ENCODE measurements at places on chromosomes 13 and 19.

DNA sequence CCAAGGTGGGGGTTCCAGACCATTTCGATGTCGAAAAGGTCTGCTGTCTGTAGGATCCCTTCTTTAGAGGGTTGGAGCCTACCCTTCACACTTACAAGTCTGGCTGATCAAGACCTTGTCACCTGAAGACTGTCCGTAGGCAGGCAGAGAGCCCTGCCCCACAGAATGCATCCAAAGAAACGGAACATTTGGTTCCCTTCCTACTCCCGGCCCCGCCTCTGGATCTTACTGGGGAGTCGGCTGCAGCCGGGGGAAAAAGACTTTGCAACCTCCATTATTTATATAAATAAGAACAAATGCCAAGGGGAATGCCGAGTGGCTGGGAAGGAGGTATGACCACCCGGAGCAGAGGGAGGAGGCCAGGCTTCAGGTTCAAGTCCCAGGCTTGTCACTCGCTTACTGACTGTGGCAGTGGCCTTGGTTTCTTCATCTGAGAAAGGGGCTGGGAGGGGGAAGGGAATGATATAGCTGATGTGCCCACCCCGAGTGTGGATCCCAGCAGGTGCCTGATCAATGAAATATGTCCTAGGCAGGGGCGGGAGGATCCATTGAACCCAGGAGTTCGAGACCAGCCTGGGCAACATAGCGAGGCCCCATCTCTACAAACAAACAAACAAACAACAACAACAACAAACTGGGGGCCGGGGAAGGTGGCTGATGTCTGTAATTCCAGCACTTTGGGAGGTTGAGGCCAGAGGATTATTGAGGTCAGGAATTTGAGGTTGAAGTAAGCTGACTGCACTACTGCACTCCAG lies 48.7 kb downstream of the RFX2 start:
- DNase-seq: peak; percentile 38

GRCh38 chr13:53015971-53016370 lies 12.6 kb upstream of the OLFM4 start:
- DNase-seq: no peak

- DNase-seq: no peak
Observed at GRCh38 chr13:111249637-111250360, 70.6 kb upstream of the TEX29 start.

DNA sequence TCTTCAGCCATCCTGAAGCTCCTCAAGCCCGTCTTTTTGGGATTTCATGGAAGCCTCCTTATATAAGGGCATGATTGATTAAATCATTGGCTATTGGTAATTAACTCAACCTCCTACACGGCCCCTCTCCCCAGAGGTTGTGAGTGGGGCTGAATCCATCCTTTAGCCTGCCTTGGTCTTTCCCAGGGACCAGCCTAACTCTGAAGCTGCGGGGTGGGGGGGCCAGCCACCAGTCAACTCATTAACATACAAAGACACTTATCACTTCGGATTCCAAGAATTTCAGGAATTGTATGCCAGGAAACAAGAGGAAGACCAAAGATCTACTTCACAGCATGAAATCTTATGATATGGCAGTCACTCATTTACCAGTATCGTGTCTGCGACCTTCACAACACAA lies 9.9 kb downstream of the COL4A1 start:
- DNase-seq: no peak

- no peak for DNase-seq
Observed at GRCh38 chr19:33465834-33466233, 55.8 kb downstream of the PEPD start.

GRCh38 chr13:43023289-43023963 lies at the start of gene DNAJC15:
DNAJC15 (plus strand) TSS chr13:43023586; CDS start chr13:43023627, 41 bp downstream.
- peak; percentile 83 for DNase-seq

GRCh38 chr13:74306496-74306895 lies 172.3 kb upstream of the KLF12 start:
- DNase-seq: no peak

DNA sequence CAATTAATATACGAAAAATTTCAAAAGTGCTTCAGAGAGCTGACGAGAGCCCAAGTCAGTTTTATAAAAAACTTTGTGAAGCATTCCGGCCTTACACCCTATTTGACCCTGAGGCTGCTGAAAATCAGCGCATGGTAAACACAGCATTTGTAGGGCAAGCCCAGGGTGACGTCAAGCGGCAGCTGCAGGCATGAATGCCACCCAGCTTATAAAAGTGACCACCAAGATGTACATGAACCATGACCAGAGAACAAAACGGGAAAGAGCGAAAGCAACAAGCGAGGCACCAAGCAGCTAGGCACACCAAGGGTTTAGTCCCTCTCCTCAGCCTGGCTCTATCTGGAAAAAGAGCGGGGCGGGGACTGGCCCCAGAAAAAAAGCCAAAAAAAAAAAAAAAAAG lies 6.0 kb downstream of the SIGLEC11 start:
- no peak for DNase-seq

DNA sequence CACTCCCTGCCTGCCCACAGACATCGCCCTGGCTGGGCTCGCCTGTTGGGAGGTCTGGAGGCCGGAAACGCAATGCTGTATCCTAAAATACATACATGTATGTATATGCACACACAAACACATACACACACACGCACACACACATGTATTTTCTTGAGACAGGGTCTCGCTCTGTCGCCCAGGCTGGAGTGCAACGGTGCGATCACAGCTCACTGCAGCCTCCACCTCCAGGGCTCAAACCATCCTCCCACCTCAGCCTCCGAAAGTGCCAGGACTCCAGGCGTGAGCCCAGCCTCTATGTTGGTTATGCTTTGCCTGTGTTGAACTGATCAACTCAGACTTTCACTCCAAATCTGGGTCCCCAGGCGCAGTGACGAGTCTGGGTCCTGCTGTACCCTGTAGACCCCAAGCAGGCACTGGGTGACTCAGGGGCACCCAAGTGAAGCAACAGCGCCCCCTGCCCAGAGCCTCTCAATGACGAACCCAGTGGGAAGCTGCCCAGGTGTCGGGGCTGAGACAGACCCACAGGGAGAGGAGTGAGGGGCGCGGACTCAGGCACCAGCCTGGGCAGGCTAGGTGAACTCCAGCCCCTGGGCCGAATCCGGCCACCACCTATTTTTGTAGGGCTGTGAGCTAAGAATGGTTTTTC lies 27.4 kb upstream of the CACTIN start:
- DNase-seq: no peak

GRCh38 chr19:49004133-49004532 lies 10.4 kb downstream of the RUVBL2 start:
- DNase-seq: no peak

GRCh38 chr13:102972191-102972590 lies 94.0 kb downstream of the SLC10A2 start:
- no peak for DNase-seq

DNA sequence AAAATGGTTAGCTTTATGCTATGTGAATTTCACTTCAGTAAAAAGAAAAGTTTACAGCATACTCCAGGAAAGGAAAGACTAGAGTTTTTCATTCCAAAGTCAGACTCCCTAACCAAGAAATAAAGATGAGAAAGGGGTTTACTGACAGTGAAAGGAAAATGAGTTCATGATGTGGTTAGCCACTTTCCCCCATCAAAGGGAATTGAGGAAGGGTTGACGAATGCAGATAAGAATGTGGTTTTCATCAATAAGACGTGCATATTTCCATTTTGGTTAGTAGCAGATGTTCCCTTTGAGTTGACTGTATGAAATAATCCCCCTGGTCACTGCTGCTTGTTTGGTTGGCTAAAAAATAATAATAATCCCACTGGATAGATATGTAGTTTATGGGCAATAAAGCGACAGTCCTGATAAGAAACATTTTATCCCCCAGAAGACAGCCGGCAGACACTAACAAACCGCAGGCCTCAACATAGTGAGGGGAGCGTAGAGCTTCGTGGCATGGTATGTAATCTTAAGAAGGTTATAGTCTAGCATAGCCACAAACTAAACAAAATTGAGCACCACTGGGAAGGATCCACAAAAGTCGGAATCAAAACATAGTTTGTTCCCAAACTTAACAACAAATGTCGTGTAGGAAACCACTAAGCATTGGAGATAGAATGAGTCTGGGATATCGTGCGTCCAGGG lies 114.8 kb downstream of the COL4A2 start:
- DNase-seq: no peak

DNA sequence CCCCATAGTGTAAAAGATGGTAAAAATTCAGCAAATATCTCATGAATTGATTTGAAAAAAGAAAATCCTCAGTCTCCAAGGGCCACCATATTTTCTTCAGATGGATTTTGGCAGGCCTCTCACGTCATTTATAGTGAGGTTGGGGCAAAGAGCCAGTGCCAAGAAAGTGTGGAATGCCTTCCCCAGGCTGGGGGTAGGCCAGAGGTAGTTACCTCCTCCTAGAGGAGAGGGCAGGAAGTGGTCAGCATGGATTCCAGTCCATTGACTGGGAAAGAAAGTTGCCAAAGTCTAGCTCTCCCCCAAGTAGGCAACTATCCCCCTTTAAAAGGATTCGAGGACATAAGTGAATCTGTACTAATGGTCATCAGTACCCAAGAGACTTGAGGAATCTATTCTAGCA lies 68.4 kb upstream of the KCTD4 start:
- DNase-seq: no peak

DNA sequence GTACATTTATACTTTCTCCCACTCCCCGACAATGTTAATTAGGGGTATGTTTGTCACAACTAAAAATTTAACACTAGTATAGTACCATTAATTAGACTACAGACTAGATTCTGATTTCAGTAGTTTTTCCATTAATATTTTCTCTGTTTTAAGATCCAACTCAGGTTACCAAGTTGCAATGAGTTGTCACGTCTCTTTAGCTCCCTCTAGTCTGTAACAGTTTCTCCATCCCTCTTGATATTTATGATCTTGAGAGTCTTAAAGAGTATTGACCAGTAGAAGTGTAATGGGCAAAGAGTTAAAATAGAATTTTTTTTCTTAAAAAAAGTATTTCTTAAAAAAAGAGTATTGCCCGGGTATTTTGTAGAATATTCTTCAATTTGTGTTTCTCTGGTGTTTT lies 598.1 kb downstream of the TBC1D4 start:
- DNase-seq: no peak

- DNase-seq: no peak
Observed at GRCh38 chr13:41652735-41653361, 195.5 kb downstream of the RGCC start.

DNA sequence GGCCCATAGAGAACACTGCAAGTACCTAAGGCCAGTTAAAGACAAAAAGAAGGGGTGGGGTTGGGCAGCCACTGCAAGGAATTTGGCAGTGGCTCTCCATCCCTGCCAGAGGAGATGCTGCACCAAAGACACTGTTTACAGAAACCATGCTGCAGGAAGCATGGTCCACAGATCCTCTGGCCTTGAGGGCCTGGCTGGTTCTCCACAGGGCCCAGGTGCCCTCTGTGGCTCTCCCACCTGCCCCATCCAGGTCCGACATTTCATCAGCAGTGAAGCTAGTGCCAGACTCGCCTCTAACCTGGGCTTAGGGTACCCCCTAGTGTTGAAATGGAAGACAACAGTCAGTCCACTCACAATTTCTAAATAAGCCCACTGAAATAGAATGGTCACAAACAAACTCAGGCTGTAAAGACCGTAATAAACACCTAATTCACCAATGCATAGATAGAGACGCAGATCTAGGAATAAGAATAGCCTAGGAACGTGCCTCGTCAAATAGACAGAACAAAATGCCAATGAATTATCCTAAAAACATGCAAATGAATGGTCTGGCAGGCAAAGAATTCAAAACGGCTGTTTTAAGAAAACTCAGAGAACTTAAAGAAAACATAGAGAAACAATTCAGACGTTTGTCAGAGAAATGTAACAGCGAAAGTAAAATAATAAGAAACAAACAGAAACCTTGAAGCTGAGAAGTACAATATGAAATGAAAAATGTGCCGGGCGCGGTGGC lies 23.3 kb downstream of the LYPD4 start:
- DNase-seq: no peak

Measured in left lobe of liver (tissue), 2 donors.